ENCODE measurements at places on chromosomes 13 and 19.

DNA sequence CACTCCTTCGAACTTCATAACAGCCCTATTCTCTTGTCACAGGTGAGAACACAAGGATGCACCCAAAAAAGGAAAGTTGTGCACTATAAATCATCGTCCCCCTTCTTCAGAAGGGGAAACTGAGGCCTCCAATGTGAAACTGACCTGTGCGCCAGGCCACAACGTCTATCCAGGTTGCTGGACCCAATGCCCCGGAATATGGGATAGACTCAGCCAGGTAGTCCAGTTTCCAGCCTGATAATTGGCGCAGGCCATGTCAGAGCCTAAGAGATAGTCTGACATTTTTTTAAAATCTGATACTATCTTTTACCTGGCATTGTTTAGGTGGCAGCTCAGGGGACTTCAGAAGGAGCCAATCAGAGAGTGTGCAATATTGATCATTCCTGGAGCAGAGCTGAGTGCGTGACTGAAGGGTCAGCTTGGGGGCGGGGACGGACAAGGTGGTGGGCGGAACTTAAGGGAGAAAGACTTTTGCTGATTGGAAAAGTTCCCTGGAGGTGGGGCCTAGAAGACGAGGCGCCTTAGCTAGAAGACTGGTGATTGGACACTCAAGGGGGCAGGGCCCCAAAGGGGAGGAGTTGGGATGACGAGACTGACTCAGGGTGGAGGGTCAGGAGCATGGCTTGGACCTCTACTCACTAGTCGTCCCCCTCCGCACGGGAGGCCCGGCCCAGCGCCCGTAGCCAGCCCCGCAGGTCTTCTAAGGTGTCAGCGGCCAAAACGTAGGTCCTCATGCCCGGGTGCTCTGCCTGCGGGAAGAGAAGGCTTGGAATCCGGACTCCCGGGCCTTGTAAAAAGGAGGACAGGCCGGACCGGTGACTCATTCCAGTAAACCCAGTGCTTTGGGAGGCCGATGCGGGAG is 8.5 kb downstream of the PLEKHA4 start:
- DNase-seq = no peak

GRCh38 chr19:44260343-44260681 is 626 bp downstream of the ZNF233 start:
- DNase-seq = no peak

DNA sequence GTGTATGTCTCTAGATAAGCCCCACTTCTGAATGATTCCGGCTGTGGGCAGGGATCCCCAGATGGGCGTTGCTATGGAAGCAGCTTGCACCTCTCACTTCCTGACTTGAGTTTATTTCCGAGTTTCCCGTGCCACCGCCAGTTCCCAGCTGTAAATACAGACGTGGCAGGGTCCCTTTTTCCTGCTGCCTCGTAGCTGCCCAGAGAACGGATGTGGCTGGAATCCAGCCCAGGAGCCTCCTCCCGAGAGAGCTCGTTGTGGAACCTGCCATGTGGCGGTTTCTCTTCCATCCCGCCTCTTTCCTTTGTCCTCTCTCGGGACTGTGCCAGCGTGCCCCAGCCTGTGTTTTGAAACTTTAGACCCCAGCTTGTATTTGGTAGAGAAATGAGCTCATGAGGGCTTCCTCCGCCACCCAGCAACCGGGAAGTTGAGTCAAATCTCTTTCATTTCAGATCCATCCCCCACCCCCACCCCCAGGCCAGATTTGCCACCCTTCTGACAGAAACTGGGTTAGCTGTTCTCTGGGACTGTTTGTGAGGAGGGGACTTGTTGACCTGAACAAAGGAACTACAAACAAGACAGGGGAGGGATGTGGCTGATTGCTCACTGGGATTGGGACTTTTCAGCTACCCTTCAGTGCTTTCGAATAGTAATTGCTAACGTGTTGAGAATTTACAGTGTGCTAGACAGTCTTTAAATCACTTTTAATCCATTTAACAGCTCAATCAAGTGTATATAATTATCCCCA is 96.6 kb downstream of the SIPA1L3 start:
- DNase-seq = no peak

GRCh38 chr19:54461613-54462012 is 2.0 kb downstream of the LENG9 start:
- DNase-seq = no peak

DNA sequence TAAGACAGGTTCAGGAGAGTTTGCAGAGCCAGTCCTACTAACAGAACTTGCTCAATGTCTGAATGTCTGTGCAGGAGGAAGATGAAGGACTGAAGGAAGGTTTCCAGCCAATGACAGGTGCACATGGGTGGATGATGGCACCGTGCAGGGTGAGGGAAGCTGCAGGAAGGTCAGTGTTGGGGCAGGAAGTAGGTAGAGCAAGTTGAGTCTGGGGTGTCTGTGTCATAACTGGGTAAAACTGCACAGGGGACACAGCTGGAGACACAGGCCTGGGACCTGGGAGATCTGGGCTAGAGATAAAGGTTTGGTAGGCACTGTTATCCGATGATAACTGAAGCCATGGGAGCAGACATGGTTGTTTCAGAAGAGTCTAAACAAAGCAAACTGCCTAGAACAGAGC is 116.9 kb downstream of the USP12 start:
- DNase-seq = no peak

GRCh38 chr19:42038666-42039065 is 31.3 kb downstream of the GRIK5 start:
- DNase-seq = no peak

DNA sequence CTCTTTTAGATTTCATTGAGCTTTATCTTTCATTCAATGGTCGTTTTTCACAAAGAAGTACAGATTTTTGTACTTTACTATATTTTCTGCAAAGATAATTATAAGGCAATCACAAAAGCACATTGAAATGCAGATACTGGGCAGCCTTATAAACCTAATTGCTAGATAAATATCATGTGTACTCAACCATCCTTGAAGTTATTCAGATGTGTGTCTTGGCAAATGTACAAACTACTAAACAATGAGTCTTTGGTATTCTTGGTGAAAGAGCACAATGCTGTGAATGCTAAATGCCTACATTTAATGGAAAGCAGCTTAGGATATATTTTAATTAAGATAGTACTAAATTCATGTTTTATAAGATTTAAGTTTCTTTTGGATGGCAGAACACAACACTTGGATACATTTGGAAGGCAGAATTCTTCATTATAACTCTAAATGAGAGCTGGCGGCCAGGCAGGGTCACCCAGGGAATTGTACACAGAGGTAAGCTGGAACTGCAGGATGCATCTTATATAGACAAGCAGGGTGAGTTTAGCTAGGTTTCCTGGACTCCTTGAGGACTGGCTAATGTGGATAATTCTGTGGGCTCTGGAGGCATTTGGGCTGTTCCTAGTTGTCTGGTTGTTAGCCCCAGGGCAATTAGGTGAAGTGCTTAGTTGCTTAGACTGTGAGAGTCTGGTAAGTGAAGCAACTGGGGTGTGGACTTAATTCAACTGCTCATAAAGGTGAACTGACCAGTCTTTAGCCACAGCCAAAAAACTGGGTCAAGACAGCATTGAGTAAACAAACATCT is 286.6 kb downstream of the PCDH20 start:
- DNase-seq = no peak
